H7 (cell line): ENCODE measurements at places on chromosomes 1 and 21. TPM values are rescaled to one million over a fixed set of nuclear protein-coding genes. Genes with fewer than 3 reads are reported as not detected.

The CTSS gene
- total RNA-seq = not detected in 2 replicates

The SLC1A7 gene
- total RNA-seq = 0.18 TPM in 1 of 2 replicates, not detected in the other

The RGSL1 gene
- not detected in 2 replicates for total RNA-seq

The OR4F29 gene
- not detected in 2 replicates for total RNA-seq

The DNAJC6 gene
- total RNA-seq = 7.3 and 10.9 TPM in 2 replicates

The MSH4 gene
- 0.11 and 0.24 TPM in 2 replicates for total RNA-seq

The TMEM125 gene
- total RNA-seq = 11.1 and 13.0 TPM in 2 replicates

The NCAM2 gene
- total RNA-seq = 0.30 and 0.48 TPM in 2 replicates

The LMOD1 gene
- total RNA-seq = 0.42 and 0.48 TPM in 2 replicates

The GUCA2A gene
- total RNA-seq = not detected in 2 replicates

The KRTAP11-1 gene
- not detected in 2 replicates for total RNA-seq

The IGSF3 gene
- total RNA-seq = 58.7 and 69.0 TPM in 2 replicates

The TMEM240 gene
- 13.6 and 14.3 TPM in 2 replicates for total RNA-seq

The BARHL2 gene
- not detected in 2 replicates for total RNA-seq
